Lung (tissue), 17 donors: ENCODE measurements at places on chromosomes 1 and 21. TPM values are rescaled to one million over a fixed set of nuclear protein-coding genes. Genes with fewer than 3 reads are reported as not detected.

DNA sequence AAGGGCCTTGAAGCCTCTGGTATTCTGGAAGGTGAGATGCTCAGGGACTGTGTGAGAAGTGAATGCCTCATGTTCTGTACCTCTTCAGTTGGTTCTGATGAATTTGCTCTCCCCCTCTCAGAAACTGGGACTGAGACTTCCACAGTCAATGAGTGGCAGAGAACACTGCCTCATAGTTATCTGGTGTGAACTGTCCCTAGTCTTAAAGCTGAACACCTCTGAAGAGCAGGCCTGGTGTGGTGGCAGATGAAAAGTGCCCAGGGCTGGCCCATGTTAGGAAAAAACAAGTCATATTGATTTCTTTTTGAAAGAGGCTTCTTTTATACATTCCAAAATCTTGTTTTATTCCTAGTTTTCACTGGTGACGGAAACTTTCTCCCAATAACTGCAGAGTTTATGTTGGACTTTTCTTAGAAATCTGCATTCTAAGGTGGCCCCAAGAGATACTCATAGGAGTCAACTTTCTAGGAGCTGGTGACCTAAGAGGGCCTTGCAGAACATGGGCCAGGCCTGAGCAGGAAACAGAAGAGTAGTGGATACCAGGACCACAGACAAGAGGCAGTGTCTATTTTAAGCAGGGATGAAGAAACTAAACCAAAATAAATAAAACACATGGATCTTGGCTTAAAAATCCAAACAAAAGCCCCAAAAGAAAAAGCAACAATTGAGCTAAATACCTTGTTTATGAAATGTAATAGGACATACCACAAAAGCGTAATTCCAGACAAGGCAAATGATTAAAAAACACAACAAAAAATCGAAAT, 19.5 kb downstream of the DUSP10 start:
- DNase-seq = no peak

DNA sequence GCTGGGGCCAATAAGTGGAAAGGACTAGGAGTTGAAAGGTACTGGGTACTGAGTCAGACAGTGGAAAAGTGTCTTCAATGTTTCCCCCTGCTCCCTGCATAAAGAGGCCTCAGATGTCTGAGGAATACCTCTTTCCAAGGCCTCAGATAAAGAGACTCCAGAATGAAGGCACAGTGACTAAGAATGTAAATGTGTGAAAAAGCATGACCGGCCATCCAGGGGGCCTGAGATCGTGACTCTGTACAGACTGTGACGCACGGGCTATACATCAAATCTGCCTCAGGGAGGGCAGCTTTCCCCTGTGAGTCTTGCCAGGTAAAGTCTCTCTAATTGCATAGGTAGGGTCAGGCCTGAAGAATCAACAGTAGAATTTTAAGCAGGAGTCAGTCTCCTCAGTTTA, 1690.5 kb downstream of the KCNT2 start:
- DNase-seq = no peak

Gene UAP1
- total RNA-seq = 40.5 TPM

Gene ARHGAP30
- total RNA-seq = 49.5 TPM

Gene ALPL
- 242 TPM for total RNA-seq

Gene FCRL3
- 1.5 TPM for total RNA-seq

DNA sequence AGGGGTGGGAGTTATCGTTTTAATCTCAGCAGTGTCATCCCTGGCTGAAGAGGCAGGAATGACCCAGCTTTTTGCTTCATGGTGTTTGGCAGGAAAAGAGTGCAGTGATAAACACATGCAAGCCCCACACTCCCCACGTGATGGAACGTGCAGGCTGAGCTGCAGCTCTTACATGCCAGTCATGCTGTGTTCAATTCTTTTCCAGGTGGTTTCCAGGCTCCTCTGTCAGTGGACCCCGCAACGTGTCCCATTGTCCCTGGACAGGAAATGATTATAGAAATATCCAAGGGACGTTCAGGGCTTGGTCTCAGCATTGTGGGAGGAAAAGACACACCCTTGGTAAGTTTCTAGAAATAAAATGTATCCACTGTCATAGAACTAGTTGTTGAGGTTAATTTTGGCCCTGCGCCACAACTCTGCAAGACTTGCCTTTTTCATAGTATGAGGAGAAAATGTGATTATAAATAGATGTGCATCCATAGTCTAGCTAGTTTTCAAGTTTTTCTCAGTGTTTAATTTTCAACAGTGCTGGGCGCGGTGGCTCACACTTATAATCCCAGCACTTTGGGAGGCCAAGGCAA, 110.2 kb upstream of the L1TD1 start:
- no peak for DNase-seq

Gene SLC26A9
- total RNA-seq = 30.3 TPM

DNA sequence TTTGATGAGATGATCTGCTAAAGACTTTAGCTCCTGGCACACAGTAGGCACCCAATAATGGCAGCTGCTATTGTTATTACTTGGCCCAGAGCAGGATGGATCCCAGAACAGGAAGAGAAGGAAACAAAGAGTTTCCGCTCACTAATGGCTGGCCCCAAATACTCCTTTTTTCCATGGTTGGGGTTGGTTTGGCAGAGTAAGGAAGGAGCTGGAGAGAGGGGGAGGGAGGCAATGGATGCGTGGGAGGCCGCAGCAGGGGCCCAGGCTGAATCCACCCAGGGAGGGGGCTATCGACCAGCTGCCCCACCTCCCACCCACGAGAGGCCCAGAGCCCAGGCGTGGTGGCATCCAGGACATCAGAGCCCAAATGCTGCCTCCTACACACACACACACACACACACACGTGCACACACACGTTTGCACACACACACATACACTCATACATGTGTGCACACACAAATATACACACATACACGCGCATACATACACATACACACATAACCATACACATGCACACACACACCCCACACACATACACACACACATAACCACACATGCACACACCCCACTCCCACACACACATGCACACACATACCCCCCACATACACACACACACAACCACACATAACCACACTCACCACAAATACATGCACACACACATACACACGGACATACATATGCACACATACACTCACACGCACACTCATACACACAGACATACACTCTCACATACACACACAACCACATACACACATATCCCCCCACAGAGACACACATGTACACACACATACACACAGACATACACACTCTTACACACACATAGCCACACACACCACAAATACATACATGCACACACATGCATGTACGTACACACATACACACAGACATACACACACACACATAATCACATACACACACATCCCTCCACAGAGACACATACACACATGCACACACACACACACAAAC, 25.2 kb downstream of the C1QB start:
- no peak for DNase-seq

DNA sequence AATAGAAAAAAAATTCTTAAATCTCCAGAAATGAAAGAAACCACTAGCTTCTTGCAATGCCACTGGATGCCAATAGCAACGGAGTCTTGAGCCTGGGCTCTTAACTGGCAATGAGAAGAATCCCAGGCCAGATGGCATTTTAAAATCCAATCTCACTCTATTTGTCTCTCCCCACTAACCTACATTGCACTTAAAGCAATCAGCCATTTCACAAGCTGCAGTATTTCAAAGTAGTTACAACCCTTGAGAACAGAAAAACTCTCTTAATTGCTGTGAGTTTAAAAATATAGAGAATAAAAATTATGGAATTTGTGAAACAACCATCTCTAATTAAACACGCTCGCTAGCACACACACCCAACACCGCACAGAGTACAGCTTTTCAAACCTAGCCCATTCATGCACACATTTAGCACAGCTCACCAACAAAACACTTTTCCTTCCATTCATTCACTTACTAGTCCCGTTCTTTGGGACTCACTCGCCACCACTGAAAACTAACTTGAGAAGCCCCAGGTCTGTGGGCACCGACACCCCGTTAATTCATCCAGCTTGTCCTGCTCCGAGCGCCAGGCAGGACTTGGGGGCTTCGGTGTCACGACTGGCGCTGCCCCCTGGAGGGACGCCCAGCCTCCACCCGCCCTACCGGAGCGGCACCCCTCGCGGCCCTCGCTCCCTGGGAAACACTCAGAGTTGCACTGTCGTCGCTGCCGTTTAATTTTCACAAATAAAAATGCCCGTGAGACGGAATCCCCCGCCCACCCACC, 1.0 kb downstream of the DDAH1 start:
- DNase-seq = no peak

GRCh38 chr1:206708882-206709281, 24.2 kb downstream of the MAPKAPK2 start:
- DNase-seq = peak; percentile 69

DNA sequence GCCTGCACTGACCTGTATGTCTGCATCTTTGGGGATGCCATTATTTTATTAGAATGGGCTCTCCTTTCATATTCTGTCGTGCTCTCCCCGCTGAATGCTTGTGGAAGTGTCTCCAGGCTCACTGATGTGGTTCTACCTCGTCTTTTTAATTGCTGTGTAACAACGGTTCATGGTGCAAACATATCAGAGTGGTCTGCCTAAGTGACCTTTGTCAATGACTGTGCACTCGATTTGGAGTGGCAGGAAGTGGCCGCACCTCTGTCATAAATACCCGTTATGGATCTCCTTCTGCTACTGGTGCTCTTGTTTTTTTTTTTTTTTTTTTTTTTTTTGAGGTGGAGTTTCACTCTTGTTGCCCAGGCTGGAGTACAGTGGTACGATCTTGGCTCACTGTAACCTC, 38.3 kb downstream of the SPSB1 start:
- DNase-seq = no peak

- DNase-seq = no peak
Measured at GRCh38 chr1:106254748-106255147, 801.7 kb upstream of the PRMT6 start.

DNA sequence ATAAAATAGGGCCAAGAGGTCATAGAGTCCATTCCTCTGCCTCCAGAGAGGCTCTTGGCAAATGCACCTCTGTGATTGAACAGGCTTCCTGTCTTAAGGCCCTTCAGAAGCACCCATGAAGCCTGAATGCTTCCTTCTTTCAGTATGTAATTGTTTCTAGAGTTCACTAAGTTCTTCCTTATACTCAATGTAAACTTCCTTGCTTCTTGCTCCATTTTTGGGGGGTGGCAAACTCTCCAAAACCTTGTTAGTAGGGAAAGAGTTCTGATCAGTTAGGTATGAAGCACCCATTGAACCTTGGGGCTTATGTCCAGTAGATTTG, 102.3 kb upstream of the LPGAT1 start:
- DNase-seq = no peak

DNA sequence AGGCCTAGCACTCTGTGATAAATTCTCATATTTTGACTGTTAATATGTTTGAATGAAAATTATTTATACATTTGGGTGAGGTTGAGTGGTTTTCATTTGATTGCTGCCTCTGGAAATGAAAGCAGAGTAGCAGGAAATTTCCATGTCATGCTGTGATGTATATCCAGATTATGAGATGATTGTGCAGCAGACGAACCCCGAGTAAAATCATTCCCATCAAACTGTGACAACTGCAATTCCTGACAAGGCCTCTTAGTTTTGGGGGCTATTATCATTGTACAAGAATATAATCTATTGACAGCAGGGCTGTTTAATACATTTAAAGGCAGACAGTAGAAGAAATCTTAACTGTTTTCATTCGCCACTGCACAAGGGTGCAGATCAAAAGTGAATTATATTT, 134.8 kb downstream of the ATG4C start:
- DNase-seq = no peak

- DNase-seq = peak; percentile 92
Measured at GRCh38 chr1:2314803-2315673, 76.3 kb downstream of the MORN1 start.

Gene AK5
- 3.0 TPM for total RNA-seq

Gene BRDT
- 0.15 TPM for total RNA-seq

DNA sequence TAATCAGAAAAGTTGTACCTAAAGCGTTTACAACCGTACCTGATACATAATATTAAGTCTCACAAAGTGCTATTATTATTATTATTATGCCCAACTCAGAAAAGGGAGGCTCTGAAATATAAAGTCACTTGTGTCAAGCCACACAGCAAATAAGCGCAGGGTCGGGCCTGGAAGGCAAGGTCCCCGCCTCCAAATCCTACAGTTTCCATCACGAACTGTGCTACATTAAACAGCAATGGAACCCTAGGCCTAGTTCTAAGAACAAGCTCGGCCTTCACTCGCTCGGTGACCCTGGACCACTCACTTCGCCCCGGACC, 549 bp downstream of the PARS2 start:
- no peak for DNase-seq

Gene PLA2G2A
- 1.8 TPM for total RNA-seq

GRCh38 chr21:22223385-22223784, 1225.2 kb downstream of the NCAM2 start:
- DNase-seq = peak; percentile 12

DNA sequence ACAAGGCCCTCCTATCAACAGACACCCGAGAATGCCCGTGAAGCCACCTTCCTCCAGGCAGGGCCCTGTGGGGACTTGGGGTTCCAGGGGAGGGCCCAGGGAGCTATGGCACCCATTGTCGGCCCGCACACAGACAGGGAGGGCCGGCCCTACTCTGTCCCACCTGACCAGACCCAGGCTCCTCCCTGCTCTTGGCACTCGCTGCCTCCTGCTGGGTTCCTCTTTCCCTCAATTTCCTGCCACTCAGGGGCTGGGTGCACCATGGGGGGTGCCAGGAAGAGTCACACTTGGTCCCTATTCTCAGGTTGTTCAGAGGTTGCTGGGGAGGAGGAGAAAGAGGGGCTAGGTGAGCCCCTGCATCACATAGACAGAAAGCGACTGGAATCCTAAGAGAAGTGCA, 8.0 kb upstream of the OXCT2 start:
- no peak for DNase-seq

Gene MMEL1
- 5.9 TPM for total RNA-seq

- no peak for DNase-seq
Measured at GRCh38 chr1:34342334-34342733, 165.6 kb downstream of the C1orf94 start.

DNA sequence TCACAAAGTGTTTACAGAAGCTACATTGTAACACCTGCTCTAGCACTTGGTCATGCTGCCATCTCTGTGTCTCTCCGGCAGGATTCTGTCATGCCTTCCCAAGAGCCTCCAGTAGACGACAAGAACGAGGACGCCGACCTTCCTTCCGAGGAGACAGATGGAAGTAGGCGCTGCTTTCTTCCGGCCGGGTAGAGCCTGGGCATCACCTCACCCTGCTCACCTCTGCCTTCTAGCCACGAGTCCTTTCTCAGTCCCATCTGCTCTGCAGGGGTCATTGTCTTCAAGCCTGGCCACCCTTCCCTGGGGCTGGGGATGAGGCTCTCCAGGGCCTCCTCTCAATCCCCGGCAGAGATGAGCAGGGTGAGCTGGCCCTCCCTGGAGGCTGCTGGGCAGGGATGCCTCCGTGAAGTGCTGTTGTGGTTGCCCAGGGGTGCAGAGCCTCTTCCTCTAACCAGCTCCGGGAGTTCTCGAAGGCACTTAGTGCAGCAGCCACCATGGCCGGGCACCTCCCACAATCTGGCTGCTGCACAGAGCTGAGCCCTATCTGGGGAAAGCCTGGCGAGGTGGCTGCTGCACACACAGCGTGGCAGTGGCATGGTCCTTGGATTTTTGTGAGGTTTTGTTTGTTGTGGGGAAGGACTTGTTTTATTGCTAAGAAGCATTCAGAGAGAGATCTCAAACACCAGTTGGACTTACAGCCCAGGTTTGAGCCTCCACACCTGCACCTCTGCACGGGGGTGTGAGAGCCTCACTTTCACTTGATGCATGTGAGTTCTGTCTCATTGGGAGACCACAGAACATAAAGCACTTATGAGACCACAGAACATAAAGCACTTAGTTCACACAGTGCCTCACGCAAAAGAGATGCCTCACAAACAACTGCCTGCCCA, 48.4 kb downstream of the FAAP20 start:
- DNase-seq = no peak
